CD4-positive, alpha-beta T cell treated with Interleukin-12 subunit alpha and Interleukin-12 subunit beta, for 1 hour (primary cell): ENCODE measurements at places on chromosomes 7 and 10.

- no peak for DNase-seq
These were observed 578.2 kb downstream of the PARD3 start for GRCh38 chr10:34236931-34237330.

GRCh38 chr10:7488418-7488829, 77.6 kb upstream of the SFMBT2 start:
- DNase-seq, result no peak

- DNase-seq, result no peak
These were observed 47.6 kb downstream of the MAP3K8 start for GRCh38 chr10:30481603-30482002.

DNA sequence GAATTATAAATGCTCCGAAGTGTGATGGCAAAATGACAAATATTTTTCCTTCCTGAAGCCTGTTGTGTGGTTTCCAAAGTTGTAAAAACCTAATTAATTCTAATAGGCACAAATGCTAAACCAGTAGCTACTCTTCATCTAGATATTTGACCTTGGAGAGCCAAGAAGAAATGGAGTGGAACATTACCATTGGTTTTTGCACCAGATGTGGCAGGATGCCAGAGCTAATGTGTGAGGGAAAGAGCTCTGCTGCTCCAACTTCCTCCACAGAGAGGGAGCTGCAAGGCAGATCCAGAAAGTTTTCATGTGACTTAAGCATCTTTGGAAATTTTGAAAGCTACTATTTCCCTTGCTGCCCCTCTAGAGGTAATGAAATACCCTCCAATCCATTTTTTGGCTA, 65.1 kb upstream of the HPS1 start:
- DNase-seq, result no peak

- no peak for DNase-seq
These were observed 8.4 kb downstream of the CPA2 start for GRCh38 chr7:130274983-130275591.

GRCh38 chr10:101176577-101176976, 45.5 kb downstream of the TLX1 start:
- DNase-seq, result no peak

DNA sequence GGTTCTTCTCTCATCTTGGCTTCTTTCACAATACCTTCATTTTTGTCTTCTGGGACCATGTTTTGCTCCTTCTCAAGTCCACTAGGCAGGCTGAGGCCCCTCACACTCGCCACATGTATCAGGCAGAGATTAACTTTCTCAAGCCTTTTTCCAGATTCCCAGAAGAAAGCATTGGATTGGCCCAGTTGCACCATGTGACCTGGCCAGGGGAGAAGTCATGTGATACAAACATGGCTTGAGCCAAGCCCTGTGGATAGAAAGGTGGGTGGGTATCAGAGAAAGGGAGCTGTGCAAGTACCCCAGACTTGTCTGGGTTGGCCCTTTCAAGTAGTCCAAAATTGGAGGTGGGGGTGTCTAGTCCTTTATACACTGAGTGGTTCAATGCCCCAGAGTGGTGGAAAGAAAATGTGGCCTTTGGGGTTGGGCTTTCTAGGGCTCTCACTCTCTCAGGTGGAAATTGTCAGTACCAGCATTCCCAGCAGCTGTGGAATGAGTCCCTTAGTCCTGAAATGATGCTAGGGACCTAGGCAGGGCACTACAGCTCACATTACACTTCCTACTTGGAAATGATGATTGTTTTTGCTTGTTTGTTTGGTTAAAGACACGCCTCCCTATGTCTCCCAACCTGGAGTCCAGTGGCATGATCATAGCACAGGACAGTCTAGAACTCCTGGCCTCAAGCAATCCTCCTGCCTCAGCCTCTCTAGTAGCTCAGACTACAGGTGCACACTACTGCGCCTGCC, 36.9 kb upstream of the C10orf67 start:
- DNase-seq, result no peak

DNA sequence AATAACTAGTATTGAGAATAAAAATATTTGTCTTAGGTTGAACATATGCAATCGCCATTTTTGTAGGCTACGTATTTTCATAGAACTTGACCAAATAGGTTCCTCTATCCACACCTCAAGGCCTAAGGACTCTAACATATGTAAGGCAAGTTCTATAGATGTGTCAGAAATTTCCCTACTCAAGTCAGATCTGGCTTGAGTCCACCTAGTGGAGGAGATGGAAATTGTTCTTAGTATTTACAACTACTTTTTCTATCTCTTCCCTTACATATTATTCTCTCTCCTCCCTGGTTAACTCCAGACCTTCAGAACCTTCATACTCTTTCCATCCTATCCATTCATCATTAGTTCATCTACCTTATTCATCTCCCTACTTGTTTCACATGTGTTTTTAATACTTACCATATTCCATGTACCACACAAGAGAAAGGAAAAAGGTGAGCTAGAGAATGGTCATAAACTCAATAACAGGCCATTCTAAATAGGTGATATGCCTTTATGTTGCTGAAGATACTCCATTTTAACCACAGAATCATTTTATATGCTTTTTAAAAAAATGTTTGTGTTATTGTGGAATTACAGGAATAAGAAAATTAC, 174.5 kb upstream of the HDAC9 start:
- peak; percentile 30 for DNase-seq

DNA sequence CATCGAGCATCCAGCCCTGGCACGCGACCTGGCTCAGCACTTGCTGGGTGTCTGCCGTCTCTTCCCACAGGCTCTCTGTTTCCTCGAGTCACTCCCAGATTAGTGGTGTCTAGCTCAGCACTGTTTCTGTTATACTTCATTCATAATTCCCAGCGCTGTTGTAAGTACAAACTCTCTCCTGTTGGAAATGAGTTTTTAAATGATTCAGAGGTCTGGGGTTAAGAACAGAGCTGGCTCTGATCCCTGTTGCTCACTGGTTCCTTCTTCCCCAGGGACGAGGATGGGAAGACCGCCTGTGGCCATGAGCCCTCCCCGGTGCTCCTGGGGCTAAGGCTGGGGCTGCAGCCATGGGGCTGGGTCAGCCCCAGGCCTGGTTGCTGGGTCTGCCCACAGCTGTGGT, 17.3 kb upstream of the C10orf95 start:
- DNase-seq, result no peak

DNA sequence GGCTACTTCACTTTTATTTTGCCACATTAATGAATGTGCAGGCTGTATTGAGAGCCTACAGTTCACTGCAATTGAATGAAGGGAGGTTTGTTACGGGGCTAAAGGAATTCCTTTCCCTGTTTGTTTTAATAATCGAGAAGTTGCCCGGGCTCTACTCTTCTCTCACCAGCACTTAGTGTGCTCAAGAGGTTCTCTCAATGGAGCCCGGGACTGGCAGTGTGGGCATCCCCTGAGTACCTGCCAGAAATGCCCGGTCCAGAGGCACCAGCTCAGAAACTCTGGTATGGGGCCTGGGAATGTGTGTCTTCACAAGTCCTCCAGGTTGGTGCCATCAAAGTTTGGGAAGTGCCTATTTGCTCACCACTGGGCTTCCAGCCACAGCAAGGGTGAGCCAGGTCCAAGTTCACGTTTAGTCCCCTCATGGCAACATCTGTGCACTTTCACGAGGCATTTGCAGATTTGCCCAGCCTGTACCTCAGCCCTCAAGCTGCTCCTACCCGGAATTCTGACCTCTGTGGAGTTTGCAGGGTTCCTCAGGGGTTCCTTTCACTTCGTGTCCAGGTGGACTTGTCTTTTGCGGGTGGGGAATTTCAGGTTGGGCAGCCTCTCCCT, 622.4 kb downstream of the SDK1 start:
- no peak for DNase-seq

DNA sequence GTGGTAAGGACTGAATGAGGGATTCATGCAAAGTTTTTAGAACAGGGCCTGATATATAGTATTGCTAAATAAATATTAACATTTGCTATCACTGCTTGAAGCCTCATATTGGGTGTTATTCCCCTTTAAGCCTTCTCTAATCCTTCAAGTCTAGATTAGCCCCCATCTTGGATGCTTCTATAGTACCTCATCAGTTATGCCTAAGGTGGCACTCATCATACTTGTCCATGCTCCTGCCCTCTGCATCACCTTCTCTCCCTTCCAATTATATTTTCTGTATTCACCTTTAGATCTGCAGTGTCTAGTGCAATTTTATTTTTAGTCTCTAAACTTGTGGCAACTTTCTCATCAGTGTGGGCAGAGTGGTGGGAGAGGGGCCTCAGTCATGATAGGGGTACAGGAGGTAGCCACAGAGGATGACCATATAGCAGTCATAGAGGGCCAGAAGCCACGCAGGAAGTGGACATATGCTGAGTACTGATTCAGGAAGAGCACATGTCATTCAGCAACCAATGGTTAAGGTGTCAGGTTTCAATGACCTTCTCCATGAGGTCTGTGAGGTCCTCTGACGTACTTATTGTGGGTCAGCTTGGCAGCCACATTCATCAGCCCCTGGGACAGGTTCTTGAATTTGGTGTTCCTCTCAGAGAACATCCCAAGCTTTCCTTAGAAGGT, 2.5 kb downstream of the ENTPD1 start:
- DNase-seq, result no peak

GRCh38 chr10:112565434-112566053, 118.5 kb downstream of the VTI1A start:
- peak; percentile 19 for DNase-seq

GRCh38 chr10:5064656-5065055, 29.6 kb upstream of the AKR1C3 start:
- DNase-seq, result no peak

DNA sequence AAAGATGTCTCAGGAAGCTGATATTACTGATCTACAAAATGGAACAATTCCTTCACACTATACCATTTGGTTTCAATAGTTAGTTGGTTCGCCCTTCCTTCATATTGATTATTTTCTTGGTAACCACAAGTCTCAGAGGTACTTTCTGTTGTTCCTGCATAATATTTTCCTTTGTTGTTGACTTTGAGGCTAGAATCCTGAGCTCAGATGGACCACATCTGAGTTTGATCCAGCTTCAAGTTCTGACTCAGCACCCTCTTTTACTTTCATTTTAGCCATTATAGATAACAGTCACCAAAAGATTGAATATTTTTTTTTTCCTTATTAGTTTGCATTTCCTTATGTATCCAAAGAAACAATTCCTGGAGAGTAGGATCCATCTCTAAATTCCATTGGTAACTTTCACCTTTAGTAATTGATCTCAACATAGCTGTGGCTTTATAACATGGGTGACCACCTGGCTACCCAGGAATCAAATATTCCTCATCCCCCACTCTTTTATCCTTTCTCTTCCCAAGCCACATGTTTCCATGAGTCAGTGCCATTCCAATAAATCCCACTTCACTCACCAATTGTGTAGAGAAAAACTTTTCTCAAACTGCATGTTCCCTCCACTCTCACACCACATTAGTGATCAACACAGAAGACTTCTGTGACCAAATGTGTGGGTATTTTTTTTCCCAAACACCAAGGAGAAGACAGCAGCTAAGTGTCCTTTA, 9.7 kb upstream of the ABCA13 start:
- no peak for DNase-seq

DNA sequence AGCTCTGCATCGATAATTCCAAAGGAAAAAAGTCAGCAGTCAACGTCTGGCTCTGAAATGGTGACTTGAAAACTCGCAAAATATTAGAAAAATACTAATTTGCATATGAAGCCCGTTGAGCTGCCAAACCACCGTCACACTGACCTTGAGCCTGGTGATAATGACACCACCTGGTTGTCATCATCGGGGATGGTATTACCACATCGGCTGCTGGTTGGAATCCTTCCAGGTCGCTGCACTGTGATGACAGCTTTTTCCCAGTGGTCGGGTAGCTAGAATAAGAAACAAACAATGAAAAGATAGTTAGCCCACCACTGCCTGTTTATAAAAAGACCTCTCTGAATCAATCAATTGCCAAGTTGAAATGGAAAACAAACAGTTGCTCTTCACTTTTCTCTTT, 41.6 kb downstream of the LAMB1 start:
- DNase-seq, result no peak

DNA sequence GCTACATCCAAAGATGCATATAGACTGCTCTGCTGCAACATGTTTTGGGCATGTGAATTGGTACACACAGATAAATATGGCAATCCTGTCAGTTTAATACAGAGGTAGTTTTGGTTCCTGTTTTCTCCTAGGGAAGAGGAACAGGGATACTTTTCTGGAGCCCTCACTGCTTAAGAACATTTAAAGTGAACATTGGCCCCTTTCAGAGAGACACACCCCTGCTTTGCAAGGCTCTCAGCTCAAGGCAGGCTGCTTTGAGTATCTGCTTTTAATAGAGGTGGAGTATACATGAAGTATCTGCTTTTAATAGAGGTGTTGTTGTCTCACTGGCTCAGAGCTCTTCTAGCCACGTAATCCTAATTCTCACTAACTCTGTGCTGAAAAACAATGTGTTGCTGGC, 38.9 kb downstream of the CYP51A1 start:
- no peak for DNase-seq

- no peak for DNase-seq
These were observed 1.5 kb downstream of the NRG3 start for GRCh38 chr10:81876253-81877077.

DNA sequence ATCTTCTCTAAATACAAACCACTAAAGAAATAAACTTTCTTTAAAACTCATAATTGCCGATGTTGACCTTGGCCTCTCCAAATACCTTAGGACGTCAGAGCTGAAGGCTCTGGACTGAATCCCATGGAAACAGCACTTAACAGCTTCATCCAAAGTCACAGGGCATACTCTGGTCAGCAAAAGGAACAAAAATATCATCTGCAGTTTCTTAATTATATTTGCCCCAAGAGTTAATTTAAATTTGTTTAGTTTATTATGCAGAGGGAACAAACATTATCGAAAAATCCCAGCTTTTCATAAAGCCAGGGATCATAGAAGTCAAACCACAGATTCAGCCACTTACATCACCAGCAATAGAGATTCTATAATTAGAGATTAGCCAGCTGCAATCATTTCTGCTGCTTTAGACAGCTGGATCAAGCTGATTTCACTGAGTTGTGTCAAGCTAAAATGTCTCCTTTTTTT, 20.5 kb upstream of the FAM13C start:
- no peak for DNase-seq

DNA sequence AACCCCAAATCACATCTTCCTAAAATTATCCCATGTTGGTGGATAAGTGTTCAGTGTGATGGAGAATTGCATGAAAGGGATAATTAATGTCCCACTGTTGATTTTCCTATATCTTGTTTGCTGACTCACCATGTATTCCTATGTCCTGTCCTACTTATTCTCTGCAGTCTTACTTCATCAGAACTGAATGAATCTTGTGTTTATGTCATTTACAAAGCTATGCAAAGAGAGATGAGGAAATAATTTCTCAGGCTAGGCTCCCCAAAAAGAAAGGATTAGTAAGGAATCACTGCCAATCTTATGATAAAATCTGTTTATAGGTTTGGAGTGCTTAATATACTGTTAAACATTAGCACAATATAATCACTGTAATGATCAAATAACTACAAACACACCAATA, 360.8 kb downstream of the CRPPA start:
- no peak for DNase-seq

- no peak for DNase-seq
These were observed 5.4 kb downstream of the TBATA start for GRCh38 chr10:70779511-70780369.

- DNase-seq, result no peak
These were observed 28.4 kb downstream of the CYTH3 start for GRCh38 chr7:6244021-6244420.

GRCh38 chr7:50411332-50411731, 38.8 kb downstream of the FIGNL1 start:
- DNase-seq, result no peak

- DNase-seq, result no peak
These were observed 123.3 kb downstream of the PRPF18 start for GRCh38 chr10:13709931-13710650.

- no peak for DNase-seq
These were observed 2.2 kb upstream of the ASCC1 start for GRCh38 chr10:72218325-72218724.
